ENCODE measurements at places on chromosomes 1 and 21. TPM values are rescaled to one million over a fixed set of nuclear protein-coding genes. Genes with fewer than 3 reads are reported as not detected.

The VHLL gene
- total RNA-seq, result not detected

The ATP5IF1 gene
- total RNA-seq, result 167 TPM

The IGSF21 gene
- total RNA-seq, result 2.6 TPM

The DISC1 gene
- total RNA-seq, result 5.8 TPM

The ERRFI1 gene
- 92.8 TPM for total RNA-seq
